ENCODE measurements at places on chromosomes 5 and 9.
A peak's percentile ranks its signal among the peaks of the same experiment; 100 is the strongest.

GRCh38 chr5:151461312-151461711 lies 13.9 kb downstream of the SLC36A1 start:
- DNase-seq = no peak

- DNase-seq = no peak
Observed at GRCh38 chr5:58775701-58776262, 192.9 kb downstream of the RAB3C start.

DNA sequence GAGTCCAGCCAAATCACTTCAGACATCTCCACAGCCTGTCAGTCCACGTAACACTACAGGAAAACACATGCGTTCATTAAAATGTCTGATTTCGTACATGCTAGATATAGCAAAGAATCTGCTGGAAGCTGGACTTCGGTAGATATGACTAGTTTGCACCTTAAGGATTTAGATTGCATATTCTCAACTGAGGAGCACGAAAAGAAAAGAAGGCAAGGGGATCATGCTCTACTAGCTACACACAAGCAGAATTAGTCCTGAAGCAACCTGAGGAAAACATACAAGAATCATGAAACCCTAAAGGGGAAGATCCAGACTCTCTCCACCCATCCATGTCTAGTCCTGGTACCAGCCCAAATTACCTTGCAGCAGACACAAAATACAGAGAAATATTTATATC lies 36.1 kb upstream of the SSBP2 start:
- no peak for DNase-seq

DNA sequence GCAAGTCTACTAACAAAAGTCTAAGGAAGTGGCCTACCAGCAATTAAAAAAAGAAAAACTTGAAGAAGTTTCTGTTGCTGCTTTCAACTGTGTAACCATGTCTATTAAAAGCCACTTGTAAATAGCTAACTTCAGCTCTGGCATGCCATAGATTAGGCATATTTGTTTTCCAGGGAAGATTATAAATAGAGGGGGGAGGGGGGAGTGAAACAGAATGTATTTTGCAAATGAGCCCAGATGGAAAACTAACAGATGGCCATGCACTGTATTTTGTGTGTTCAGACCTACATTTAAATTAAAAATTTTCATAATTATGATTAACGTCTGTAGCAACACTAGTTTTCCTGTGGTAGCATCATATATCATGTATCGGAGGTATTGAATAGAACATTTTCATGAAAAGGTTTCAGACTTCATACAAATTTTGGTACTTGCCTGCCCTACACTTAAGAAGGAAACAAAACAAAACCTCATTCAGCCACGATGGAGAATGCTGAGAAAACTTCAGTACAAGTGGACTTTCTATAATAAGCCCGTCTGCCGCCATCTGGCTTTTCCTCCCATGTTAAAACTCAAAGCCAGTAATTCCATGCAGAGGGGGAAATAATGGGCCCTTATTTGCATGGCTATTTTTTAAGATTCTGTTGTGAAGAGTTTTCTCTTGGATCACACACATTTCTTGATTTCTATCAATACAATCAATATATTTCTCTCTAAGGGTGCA lies 220.4 kb upstream of the SMARCA2 start:
- DNase-seq = no peak

- peak; percentile 51 for DNase-seq
Observed at GRCh38 chr9:120394058-120394669, 185.8 kb downstream of the CDK5RAP2 start.

All from right lung (tissue), 10 donors.